ENCODE measurements at places on chromosomes 5 and 9. TPM values are rescaled to one million over a fixed set of nuclear protein-coding genes. Genes with fewer than 3 reads are reported as not detected.

ROPN1L gene
- 1.6 TPM for polyA plus RNA-seq

FRMD3 gene
- 1.5 TPM for polyA plus RNA-seq

SPOCK1 gene
- 2.5 TPM for polyA plus RNA-seq

NUDT12 gene
- 8.2 TPM for polyA plus RNA-seq

GRCh38 chr9:34568133-34568532 is 21.4 kb downstream of the CNTFR start:
- H3K27me3 ChIP-seq, result no peaks in the 10 kb centered on the region
- H3K4me3 ChIP-seq, result no peak overlapping the region

- H3K36me3 ChIP-seq, result no peaks in the 10 kb centered on the region
- H3K27ac ChIP-seq, result no peak overlapping the region
- no peak overlapping the region for H3K4me3 ChIP-seq
- no peaks in the 10 kb centered on the region for H3K27me3 ChIP-seq
- H3K4me1 ChIP-seq, result peaks cover 5% of the 10 kb centered on the region
- DNase-seq, result no peak
These were observed 124.7 kb upstream of the TBC1D2 start for GRCh38 chr9:98380065-98380681.

DNA sequence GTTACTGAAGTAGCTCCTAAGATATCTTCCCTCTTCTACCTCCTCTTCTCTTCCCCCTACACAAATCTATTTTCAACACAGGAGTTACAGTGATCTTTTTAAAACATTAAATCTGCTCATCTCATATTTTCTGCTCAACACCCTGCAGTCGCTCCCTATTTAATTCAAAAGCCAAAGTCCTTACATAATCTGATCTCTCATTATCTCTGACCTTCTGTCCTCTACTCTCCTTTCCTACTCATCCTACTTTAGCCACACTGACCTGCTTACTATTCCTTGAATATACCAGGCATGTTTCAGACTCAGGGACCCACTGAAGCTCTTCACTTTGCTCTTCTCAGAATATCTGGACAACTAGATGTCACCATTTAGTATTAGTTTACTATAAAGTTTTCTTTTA is 87.9 kb downstream of the YTHDC2 start:
- H3K4me3 ChIP-seq, result no peak overlapping the region
- DNase-seq, result no peak
- H3K36me3 ChIP-seq, result no peaks in the 10 kb centered on the region
- H3K27me3 ChIP-seq, result no peaks in the 10 kb centered on the region

DNA sequence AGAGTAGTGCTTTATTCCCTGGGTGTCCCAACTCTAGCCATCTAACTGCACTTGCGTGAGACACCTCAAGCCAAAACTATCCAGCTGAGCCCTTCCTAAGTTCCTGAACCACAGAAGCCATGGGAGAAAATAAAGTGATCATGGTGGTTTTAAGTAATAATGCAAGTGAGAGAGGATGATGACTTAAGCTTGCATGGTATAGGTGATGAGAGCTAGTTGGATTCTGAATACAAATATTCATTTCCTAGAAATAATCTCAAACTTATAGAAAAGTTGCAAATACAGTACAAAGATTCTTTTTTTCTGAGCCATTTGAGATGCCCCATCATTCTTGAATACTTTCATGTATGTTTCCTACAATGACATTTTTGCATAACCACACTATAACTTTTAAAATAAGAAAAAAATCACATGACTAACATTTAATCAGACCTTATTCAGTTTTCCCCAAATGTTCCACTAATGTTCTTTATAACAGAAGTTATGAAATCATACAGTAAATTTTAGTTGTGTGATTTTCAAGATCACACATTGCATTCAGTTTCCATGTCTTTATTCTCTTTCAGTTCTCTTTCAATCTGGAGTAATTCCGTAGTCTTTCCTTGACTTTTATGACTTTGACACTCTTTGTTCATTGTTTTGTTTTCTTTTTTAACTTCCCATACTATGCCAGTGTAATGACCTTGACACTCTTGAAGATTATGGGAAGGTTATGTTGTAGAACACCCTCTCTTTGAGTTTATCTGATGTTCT is 5.5 kb upstream of the AK3 start:
- H3K36me3 ChIP-seq, result no peaks in the 10 kb centered on the region
- H3K27me3 ChIP-seq, result no peaks in the 10 kb centered on the region
- no peak overlapping the region for H3K4me3 ChIP-seq
- no peak overlapping the region for H3K27ac ChIP-seq

DNA sequence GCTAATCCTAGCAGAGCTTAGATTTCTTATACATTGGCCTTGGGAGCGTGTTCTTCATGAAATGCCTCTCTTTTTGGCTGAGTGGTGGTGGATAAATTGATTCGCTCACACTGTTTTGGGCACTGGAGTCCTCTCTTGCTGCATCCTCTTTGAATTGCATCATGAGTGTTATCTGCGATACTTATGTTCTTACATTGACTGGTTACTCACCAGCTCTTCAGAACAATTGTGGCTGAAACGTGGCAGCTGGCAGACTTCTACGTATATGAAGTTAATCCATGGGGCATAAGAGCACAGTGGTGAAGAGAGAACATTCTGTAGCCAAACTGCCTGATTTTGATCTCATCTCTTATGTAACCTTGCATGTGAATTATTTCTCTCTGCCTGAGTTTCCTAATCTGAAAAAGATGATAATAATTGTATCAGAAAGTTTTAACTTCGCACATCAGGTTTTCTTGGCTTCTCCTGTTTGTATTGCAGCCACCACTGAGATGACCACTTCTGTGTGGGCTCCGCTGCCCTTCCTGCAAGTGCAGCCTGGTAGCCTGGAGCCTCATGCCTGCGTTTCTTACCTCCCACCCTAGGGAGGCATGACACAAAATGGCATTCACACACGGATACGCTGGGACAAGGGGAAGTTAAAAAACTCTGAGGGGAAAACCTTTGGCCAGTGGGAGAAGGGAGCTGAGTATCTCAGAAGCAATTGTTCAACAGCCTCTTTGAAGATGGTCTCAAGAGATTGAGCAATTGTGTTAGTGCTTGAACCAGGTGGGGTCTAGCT is 295.2 kb downstream of the ARHGAP26 start:
- no peak overlapping the region for H3K4me3 ChIP-seq
- H3K27ac ChIP-seq, result no peak overlapping the region
- H3K36me3 ChIP-seq, result no peaks in the 10 kb centered on the region
- no peaks in the 10 kb centered on the region for H3K27me3 ChIP-seq
- no peaks in the 10 kb centered on the region for H3K4me1 ChIP-seq
- no peak for DNase-seq

GRCh38 chr5:87499478-87500410 is 87.0 kb upstream of the CCNH start:
- H3K27me3 ChIP-seq, result no peaks in the 10 kb centered on the region
- no peak overlapping the region for H3K4me3 ChIP-seq
- no peaks in the 10 kb centered on the region for H3K36me3 ChIP-seq

- H3K36me3 ChIP-seq, result no peaks in the 10 kb centered on the region
- no peak for DNase-seq
- no peaks in the 10 kb centered on the region for H3K4me1 ChIP-seq
- no peak overlapping the region for H3K4me3 ChIP-seq
These were observed 1810.7 kb upstream of the CDH6 start for GRCh38 chr5:29382780-29383179.

DNA sequence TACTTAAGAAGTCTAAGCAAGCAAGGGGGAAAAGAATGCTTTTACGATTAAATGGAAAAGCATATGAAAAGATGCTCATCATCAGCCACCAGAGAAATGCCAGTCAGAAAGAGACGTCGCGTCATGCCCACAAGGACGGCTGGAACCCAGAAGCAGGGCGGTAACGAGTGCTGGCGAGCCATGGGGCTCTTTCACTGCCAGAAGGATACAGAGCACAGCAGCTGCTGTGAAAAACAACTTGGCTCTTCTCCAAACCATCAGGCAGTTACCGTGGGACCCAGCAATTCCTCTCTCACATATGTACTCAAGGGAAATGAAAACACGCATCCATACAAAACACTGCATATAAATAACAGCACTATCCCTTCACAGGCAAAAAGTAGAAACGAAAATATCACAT is 95.5 kb downstream of the CAMSAP1 start:
- H3K36me3 ChIP-seq, result no peaks in the 10 kb centered on the region
- no peaks in the 10 kb centered on the region for H3K27me3 ChIP-seq
- no peaks in the 10 kb centered on the region for H3K4me1 ChIP-seq
- no peak overlapping the region for H3K27ac ChIP-seq

DNA sequence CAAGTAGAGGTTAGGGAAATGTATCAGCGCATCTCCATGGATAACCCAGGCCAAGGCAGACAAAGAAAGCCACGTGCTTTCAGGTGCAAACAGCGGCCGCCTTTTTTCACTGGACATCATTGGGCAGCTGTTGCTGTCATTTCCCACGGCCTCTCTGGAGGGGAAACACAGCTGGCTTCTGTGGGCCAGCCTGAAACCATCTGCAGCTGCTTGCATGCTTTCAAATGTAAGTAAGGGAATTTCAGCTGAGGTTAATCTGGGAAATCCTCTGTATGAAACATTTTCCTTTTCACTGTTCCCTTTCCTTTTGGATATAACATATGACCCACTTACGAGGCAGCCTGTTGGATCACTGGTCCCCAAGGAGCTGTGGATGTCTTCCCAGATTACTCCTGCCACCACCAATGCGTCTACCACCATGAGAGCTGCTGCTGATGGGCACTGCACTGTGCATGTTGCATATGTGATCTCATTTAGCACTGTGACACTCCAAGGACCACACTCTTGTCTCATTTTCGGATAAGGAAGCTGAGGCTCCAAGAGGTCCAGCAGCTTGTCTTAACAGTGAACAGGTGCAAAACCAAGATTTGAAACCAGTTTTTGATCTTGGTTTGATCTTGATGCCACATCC is 106.3 kb downstream of the C9orf152 start:
- H3K27ac ChIP-seq, result no peak overlapping the region
- DNase-seq, result no peak
- no peaks in the 10 kb centered on the region for H3K4me1 ChIP-seq
- H3K36me3 ChIP-seq, result no peaks in the 10 kb centered on the region
- no peaks in the 10 kb centered on the region for H3K27me3 ChIP-seq
- H3K4me3 ChIP-seq, result no peak overlapping the region

GRCh38 chr9:36898431-36899020 is 135.5 kb downstream of the PAX5 start:
- no peak overlapping the region for H3K4me3 ChIP-seq
- H3K27ac ChIP-seq, result no peak overlapping the region
- H3K4me1 ChIP-seq, result no peaks in the 10 kb centered on the region
- DNase-seq, result no peak

DNA sequence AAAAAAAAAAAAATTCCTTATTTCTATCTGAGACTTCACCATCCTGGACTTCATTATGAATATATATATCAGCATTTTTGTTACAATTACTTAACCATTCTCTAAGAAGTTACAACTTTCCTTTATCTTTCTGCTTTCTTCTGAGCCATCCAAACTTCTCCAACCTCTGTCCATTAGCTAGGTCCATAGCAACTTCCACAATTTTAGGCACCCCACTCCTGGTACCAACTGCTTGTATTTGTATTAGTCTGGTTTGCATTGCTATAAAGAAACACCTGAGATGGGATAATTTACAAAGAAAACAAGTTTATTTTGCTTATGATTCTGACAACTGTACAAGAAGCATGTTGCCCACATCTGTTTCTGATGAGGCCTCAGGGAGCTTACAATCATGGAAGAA is 182.1 kb downstream of the CDH9 start:
- no peak for DNase-seq
- H3K36me3 ChIP-seq, result no peaks in the 10 kb centered on the region
- no peak overlapping the region for H3K27ac ChIP-seq
- no peaks in the 10 kb centered on the region for H3K27me3 ChIP-seq
- no peak overlapping the region for H3K4me3 ChIP-seq

DNA sequence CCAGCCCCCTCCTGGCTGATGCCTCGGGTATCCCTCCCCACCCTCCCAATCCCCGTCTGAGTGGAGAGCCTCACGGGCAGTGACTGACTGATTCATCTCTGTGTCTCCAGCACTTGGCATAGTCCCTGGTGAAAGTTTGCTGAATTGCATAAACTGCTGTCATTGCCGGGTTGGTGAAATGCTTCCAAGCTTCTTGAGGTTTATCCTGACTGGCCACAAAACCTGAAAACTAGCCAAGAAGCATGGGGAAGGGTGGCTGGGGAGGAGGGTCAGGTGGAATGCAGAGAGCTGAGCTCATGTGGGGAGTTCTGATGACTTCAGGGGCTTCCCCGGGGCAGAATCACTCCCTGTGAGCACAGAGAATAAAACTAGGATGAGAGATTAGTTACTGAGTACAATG is 56.9 kb upstream of the GGTA1 start:
- no peaks in the 10 kb centered on the region for H3K27me3 ChIP-seq
- peaks cover 14% of the 10 kb centered on the region for H3K4me1 ChIP-seq
- no peak for DNase-seq

DNA sequence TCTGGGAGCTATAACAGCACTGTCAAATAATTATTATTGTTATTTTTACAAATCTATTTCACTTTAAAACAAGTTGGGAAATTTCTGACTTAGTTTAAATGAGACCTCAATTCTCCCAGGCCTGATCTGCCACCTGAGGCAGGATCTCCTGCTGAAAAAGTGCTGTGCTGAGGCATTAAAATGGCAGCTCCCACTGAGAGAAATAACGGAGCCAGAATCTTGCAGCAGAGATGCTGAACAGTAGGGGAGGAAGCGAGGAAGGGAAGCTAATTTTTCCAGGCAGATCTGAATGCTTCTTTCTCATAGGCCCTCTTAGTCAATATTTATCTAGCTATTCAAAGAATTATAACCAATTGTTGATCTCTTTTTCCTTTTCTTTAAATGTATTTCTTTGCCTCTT is 196.3 kb downstream of the ZNF462 start:
- no peaks in the 10 kb centered on the region for H3K4me1 ChIP-seq
- no peak overlapping the region for H3K27ac ChIP-seq
- H3K4me3 ChIP-seq, result no peak overlapping the region
- DNase-seq, result no peak

DNA sequence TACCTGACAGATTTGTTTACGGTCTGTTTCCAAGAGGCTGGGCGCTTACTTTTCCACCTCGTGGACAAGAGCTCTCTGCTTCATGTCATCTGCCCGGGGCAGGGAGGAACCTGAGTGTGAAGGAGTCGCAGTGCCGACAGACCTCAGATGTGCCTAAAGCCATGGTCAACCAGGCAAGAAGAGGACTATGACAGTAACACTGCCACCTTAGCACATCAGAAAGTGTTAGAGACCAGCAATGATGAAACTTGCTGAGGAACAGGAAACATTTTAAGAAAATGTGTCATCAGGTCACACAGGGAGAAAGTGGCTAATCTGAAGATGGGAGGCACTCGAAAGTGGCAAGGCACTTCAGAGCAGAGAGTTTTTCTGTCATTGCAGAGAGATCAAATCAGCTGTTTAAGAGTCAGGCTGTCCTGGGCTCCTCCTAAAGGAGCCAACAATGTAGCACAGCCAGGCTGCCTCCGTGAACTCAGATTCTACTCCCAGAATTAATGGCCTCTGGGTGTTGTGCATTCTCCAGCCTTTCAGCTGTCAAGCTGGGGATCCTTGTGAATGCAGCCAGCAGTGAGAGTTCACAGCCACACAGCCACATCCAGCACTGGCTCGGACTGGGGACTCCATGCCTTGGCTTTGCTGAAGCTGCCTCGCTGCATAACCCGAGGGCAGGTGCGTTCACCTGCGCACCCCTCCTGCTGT is 94.6 kb downstream of the RAPGEF1 start:
- H3K4me1 ChIP-seq, result no peaks in the 10 kb centered on the region
- H3K36me3 ChIP-seq, result no peaks in the 10 kb centered on the region
- H3K27ac ChIP-seq, result no peak overlapping the region
